ENCODE measurements at places on chromosomes 7 and 10. TPM values are rescaled to one million over a fixed set of nuclear protein-coding genes. Genes with fewer than 3 reads are reported as not detected.

FAM107B gene
- 3.2 TPM for polyA plus RNA-seq

KIAA1217 gene
- 18.3 TPM for polyA plus RNA-seq

CACNB2 gene
- polyA plus RNA-seq = 11.4 TPM

PLAU gene
- polyA plus RNA-seq = 11.8 TPM

COA1 gene
- 75.0 TPM for polyA plus RNA-seq

C10orf67 gene
- 0.27 TPM for polyA plus RNA-seq

PRPS1L1 gene
- not detected for polyA plus RNA-seq

SYNPO2L gene
- polyA plus RNA-seq = 246 TPM

AZGP1 gene
- polyA plus RNA-seq = 99.1 TPM

PTPRN2 gene
- 0.61 TPM for polyA plus RNA-seq

ZPBP gene
- polyA plus RNA-seq = not detected

GRB10 gene
- polyA plus RNA-seq = 21.1 TPM

WEE2 gene
- polyA plus RNA-seq = not detected

MRPL43 gene
- polyA plus RNA-seq = 82.2 TPM

LIPM gene
- not detected for polyA plus RNA-seq

NXPH1 gene
- not detected for polyA plus RNA-seq

PALD1 gene
- 2.7 TPM for polyA plus RNA-seq

NEUROD6 gene
- not detected for polyA plus RNA-seq

SLIT1 gene
- polyA plus RNA-seq = 0.04 TPM

COL1A2 gene
- polyA plus RNA-seq = 141 TPM

ZNF727 gene
- polyA plus RNA-seq = not detected

ITGA8 gene
- 0.82 TPM for polyA plus RNA-seq

PNLIPRP2 gene
- polyA plus RNA-seq = 0.04 TPM

ZNRF2 gene
- 2.7 TPM for polyA plus RNA-seq

Data from heart left ventricle (tissue), 16 donors.